ENCODE measurements at places on chromosomes 7 and 10. TPM values are rescaled to one million over a fixed set of nuclear protein-coding genes. Genes with fewer than 3 reads are reported as not detected.

Gene RBM20
- total RNA-seq, result 2.7 TPM

Gene GPC2
- total RNA-seq, result 28.8 TPM

Gene GNAT3
- not detected for total RNA-seq

Gene ENO4
- 1.4 TPM for total RNA-seq

Gene UBTD1
- total RNA-seq, result 5.5 TPM

Gene SPDYE9
- not detected for total RNA-seq

Gene PGAM2
- 23.7 TPM for total RNA-seq

Gene ZNF804B
- total RNA-seq, result 6.3 TPM

Gene OR9A2
- not detected for total RNA-seq

Gene AMPH
- 62.7 TPM for total RNA-seq

Data from camera-type eye (tissue), 1 donor.